Ovary (tissue), 10 donors: ENCODE measurements at places on chromosomes 7 and 10.
A peak's percentile ranks its signal among the peaks of the same experiment; 100 is the strongest.

DNA sequence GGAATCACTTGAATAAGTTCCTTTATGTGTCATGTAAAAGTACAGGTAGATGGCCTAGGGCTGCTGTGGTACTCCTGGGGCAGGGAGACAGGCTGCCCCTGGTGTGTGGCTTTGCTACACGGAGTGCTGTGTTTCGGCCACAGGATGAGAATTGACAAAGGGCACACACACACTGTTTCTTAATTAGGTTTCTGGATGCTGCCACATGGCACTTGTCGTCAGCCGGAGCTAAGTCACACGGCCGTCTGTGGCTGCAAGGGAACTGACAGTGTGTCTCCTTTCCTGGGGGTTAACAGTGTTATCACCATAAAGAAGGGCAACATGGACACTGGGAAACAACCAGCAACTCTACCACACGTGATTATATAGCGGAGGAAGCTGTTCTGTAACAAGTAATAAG, 55.7 kb upstream of the CREB5 start:
- no peak for DNase-seq

DNA sequence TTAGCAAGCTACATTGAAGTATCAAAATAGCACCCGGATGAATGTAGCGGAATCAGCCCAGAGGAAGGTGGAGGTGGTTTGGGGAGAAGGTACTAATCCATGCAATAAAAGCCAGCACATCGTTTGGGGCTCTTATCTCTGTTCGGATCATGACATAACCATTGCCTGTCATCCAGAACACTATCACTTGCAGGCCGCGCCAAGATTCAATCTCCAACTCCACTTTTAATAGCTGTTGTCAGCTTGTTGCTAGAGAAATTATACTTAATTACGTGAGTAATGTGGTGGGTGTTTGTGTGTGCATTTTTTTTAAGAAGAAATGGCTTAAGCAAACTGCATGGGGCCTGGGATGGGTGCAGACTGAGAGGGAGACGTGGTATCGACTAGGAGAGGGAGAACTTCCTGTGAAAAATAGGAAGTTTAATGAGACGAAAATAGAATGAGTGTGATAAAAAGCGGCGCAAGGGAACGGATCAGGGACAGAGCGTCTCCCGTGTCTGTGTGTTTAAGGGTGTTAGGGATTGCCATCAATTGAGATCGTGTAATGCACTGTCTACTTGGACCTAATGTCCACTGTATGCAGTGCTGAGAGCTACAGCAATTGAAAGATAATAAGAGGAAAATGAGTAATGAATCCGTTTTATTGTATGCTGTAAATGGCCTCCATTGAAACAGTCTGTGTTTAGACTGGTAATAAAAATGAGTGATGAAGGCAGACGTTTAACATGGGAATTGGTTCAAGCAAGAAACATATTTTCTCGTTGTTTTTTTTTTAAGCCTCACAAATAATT, 27.6 kb upstream of the SFMBT2 start:
- DNase-seq, result no peak

GRCh38 chr7:90766814-90767564, 170.9 kb downstream of the CDK14 start:
- peak; percentile 50 for DNase-seq

- DNase-seq, result no peak
Measured at GRCh38 chr7:100962537-100962936, 6.8 kb upstream of the MUC12 start.

DNA sequence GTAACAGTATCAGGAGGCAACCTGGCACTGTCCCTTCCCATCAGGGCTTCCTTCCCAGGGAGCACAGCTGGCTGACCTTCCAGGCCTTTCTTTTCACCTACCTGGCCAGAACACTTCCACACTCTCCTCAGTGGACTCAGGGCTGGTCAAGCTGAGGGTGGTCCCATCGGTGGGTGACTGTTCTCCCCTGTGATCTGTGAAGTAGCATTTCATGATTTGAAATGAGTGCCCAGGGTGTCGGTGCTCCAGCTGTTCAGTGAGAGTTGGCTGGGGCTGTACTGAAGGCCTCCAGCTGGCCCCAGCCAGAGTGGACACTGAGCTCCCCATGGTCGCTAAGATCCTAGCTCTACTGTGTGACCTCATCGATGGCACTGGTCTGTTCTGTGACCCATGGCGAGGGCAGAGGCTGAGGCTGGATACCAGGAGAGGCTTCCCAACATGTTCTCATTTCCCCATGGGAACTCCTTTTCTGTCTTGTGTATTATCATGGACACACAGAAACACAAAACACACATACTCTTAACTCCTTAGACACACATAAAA, at the start of gene FAM170B:
FAM170B (minus strand) TSS at position 316 of the 543 bp plus-strand sequence; CDS start at position 213, 103 bp downstream.
- no peak for DNase-seq

DNA sequence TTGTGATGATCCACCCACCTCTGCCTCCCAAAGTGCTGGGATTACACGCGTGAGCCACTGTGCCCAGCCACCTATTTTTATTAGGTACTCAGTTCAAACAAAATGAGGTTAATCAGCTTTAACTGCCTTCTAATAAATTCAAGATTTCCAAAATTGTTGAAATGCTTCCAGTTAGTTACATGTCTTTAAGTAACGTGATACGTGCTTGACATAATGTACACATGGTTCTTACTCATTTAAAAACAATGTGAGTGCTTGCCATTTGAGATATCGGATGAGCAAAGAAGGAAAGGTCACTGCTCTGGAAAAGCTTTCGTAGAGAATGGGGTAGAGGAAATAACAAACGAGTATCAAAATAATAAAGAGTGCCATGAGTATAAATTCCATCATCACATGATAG, 83.6 kb downstream of the KMT2E start:
- DNase-seq, result no peak

- peak; percentile 54 for DNase-seq
Measured at GRCh38 chr7:74365322-74366022, 76.3 kb downstream of the CLIP2 start.

DNA sequence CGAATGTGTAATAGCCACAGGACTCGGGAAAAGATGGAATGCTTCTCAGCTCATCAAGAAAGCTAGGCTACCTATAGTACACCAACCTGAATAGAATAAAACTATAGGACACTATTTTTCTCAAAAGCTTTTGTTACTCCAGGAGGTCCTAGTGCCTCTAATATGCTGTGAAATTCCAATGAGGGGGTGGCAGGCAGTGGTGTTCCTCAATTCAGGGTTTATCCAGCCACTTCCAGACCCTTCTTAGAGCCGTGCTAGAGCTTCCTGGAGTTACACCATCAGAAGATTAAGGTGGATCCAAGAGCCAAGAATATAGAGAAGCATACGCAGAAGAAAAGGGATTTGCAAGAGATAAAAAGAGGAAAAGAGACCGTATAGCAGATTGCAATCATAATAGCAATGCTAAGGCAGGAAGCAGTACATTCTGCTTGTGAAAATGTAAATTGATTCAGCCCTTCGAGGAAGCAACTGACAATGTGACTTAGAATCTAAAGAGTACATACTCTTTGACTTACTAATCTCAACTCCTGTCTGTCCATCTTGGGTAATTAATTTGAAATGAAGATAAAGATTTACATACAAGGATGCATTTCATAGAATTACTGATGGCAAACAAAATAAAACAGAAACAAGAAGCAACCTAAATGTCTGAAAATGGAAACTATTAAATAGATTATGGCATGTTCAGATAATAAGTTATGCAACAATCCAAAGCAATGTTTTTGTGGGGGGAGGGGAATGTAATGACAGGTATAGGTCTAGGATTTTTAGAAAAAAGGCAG, 2.1 kb downstream of the ST8SIA6 start:
- no peak for DNase-seq

DNA sequence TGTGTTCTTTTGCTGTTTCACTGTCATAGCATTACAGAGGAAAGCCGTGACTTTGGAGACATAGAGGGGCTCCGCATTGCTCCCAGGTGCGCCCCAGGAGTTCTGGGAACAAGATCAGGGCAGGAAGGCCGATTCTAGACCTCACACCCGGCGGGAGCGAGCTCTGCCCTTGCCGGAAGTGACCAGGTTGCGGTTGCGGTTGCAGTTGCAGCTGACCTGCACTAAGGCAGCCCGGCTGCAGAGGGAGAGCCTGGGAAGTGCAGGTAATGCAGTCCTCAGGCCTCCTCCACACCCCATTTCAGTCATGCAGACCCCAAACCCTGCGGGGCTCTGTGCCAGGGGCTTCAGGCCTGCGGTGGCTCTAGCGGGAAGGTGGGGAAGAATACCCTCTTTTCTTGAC, 130.0 kb upstream of the LANCL2 start:
- no peak for DNase-seq

DNA sequence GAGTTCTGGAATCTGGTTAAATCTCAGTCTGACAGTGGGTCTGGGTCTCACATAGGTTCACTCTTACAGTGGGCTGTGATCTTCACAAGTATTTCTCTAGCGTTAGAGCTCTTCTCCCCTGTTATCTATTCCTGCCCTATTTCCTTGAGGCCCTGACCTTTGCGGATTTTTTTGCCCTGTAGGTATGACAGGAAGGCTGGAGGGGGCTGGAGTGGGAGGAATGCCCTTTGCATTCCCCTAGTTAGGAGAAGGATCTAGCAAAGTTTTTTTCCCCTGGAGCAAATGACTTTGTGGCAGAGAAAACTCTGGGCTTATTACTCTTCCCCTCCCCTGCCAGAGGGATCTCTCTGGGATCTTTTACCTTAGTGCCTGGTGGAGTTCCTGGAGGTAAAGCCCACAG, 49.2 kb downstream of the GALNT11 start:
- DNase-seq, result no peak

DNA sequence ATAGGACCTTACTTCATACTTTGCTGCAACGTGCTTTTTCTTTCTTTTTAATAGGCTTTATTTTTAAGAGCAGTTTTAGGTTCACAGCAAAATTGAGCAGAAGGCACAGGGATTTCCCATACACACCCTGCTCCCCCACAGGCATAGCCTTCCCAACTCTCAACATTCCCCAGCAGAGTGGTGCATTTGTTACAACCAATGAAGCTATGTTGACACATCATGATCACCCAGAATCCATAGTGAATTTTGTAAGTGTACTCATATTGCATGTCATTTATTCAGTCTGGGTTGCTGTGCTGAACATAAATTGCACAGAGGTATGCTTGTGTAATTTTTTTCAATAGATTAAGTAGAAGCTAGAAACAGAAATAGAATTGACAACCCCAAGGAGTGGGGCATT, 327.3 kb downstream of the INHBA start:
- DNase-seq, result no peak

GRCh38 chr7:152869041-152869676, 109.6 kb downstream of the ACTR3B start:
- DNase-seq, result no peak

- DNase-seq, result no peak
Measured at GRCh38 chr10:86188796-86189558, 177.6 kb downstream of the GRID1 start.

DNA sequence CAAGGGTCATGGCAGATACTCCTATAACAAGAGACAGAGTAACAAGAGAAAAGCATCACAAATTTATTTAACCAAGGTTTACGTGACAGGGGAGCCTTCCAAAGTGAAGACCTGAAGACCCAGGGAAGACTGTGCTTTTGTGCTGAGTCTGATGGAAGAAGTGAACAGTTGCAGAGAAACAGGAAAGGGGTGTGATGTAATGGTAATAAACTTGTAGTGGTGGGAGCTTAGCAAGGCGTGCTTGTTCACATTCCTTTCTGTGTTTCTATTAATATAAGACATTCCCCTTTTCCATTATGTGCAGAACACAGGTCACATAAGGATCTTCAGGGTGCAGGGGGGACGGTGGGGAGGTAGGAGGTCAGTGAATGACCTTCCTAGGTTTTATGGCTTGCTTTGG, 25.5 kb upstream of the C10orf67 start:
- DNase-seq, result no peak

GRCh38 chr7:45435846-45436245, 138.3 kb upstream of the ADCY1 start:
- no peak for DNase-seq
